ENCODE measurements at places on chromosomes 4 and X.

- DNase-seq = no peak
These were observed 25.3 kb downstream of the HOPX start for GRCh38 chr4:56655627-56656345.

GRCh38 chr4:1167244-1167949 lies 5.0 kb downstream of the SPON2 start:
- DNase-seq = peak; percentile 82

DNA sequence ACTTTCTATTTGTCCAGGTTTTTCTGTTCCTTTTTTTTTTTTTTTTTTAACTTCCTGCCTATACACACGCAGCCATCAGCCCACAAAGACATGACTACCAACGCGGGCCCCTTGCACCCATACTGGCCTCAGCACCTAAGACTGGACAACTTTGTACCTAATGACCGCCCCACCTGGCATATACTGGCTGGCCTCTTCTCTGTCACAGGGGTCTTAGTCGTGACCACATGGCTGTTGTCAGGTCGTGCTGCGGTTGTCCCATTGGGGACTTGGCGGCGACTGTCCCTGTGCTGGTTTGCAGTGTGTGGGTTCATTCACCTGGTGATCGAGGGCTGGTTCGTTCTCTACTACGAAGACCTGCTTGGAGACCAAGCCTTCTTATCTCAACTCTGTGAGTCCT lies 2.1 kb downstream of the EBP start:
- no peak for DNase-seq

GRCh38 chr4:150743564-150744342 lies 161.8 kb downstream of the MAB21L2 start:
- DNase-seq = no peak

DNA sequence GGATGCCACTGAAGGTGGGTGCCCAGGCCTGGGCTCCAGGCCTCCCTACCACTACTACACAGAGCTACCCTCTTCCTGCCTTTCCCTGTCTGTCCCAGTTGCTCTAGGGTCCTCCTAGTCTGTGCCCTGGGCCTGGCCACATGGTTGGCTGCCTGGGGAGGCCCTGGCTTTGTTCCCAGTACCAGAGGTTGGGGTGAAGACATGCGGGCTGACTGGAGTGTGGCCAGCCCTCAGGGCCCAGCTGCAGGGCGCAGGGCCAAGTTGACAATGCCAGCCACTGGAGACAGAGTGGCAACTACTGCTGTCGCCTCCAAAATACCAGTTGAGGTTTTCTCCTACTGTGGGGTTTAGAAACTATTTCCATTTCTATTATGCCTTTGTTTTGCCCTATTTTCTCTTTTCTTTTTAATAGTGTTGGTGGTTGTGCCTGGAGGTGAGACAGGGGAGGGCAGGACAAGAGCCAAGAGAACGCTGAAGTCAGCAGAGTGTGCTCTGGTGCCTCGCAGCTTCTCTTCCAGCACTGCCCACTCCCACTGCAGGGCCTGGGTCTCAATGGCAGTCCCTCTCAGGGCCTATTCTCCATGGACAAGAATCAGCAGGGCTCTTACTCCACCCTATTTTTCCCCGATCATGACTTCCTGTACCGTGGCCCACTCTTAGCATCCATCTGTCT lies 32.2 kb upstream of the XPNPEP2 start:
- DNase-seq = no peak

DNA sequence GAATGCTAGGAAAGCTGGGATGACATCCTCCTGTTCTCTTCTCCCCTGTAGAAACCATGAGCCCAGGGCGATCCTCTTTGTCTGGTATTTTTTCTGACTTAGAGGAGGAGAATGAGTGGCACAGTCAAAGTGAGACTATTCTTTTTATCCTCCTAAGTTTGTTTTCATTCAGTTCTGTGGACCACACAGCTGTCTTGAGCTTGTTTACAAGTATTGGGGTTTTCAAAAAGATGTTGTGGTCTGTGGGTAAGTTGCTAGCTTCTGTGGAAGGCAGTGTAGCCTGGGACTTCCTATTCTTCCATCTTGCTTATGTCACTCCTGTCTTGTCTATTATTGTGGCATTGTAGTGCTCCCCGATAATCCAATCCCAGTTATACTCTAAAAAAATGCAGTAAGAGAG lies 223.0 kb downstream of the PAPSS1 start:
- DNase-seq = no peak

- no peak for DNase-seq
These were observed 77.1 kb upstream of the IGFBP7 start for GRCh38 chr4:57187246-57187645.

All from activated CD8-positive, alpha-beta memory T cell treated with anti-CD3 and anti-CD28 coated beads for 1 hour (primary cell).